ENCODE measurements at places on chromosomes 1 and 21.

- peak; percentile 28 for DNase-seq
These were observed 414 bp downstream of the TMEM51 start for GRCh38 chr1:15153842-15154479.

DNA sequence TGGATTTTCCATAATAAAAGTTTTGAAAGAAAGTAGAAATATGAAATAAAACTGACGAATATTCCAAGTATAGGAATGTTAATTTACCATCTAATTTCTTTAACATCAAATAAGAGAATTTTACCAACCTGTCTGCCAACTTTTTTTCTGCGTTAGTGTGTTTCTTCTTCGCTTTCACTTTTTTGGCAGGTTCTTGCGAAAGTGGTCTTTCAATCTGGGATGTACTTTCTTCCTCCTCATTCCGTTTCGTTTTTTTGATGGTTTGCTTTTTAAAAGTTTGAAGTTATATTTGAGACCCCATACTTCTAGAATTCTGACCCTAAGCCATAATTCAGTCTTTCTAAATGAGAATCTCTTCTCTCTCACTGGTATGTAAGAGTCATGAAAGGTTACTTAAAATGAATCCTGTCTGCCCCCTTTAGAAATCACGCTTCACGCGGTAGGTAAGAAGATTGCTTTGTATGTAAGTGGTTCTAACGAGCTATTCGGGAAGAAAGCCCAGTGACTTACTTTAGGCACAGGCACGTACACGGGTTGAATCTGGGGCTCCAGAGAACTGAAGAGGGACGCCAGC is 580 bp downstream of the RBM34 start:
- DNase-seq, result no peak

DNA sequence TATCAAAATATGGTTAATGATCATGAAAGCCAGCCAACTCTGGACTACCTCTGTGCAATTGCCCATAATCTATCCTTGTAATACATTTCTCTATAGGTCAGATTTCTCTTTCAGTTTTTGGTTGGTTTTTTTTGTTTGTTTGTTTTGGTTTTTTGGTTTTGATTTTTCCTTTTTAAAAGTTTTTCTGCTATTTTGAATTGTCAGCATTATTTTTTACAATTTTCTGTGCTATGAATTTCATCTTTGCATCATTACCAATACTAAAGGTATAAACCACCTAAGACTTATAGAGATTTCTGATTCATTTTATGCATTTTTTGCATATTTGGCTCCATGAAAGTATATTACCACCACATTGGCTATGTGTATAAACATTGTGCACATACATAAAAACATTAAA is 799.6 kb downstream of the ADGRL2 start:
- DNase-seq, result no peak

DNA sequence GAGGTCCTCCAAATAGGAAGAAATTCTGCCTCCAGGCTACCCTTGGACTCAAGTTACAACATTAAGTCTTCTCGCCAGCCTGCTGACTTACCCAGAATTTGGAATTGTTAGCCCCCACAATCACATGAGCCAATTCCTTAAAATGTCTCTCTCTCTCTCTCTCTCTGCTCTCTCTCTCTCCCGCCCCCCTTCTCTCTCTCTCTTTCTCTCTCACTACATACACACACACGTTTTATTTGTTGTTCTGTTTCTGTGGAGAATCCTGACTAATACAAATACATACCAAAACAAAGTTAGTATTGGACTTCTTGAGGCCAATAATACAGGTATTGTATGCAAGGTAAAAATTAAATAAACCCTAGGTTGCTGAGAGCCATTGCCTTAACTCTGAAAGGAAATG is 72.1 kb downstream of the TNFSF18 start:
- DNase-seq, result no peak

DNA sequence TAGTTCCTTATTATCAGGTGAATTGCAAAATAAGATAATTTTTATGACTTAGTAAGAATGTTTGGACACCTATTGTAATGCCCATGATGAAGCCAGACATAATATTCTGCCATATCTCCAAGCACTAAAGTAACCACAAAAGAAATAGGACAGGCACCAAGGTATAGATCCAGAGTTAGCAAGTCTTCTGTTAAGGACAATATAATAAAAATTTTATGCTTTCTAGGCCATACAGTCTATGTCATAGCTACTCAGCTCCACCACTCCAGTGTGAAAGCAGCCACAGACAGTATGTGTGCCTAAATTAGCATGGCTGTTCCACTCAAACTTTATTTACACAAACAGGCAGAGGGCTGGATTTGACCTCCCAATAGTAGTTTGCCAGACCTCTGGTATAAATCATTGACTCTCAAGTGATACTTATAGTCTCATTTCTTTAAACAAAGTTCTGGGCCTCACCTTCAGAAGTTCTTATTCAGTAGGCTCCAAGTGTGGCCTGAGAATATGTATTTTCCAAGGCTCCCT is 88.3 kb downstream of the SCMH1 start:
- DNase-seq, result no peak

DNA sequence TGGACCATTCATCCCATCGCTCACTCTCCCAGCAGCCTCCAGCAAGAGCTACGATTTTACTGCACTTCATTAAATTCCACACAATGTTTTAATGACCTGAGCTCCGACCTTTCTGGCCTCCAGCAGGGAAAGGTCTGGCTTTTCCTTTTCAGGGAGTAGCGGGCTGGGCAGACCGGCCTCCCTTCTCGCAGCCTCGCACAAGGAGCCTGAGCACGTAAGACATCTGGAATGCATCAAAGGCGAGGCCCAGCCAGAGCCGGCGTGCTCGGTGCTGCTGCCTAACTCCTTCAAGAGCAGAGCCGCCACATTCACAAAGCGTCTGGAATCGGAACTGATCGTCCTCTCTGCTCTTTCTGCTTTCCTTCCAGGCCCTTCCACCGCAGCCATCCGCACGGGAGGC is 32.5 kb upstream of the FHAD1 start:
- no peak for DNase-seq

DNA sequence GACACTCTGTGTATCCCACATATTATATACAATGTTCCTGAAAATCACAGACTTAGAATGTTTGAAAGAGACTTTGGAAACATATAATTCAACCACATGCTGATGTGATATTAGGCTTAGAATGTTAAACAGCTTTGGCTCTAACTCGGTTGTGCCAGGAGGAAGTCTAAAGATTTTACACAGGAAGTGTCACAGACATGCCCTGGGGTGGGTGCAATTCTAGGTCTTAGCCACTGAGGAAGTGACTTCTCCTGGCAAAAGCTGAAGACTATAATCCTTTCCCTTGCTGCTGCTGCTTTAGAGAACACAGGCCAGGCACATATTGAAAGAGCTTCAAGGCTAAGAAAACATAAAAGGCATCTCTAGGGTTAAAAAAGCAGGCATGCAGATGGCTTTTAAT is 51.0 kb downstream of the RPL5 start:
- DNase-seq, result no peak

DNA sequence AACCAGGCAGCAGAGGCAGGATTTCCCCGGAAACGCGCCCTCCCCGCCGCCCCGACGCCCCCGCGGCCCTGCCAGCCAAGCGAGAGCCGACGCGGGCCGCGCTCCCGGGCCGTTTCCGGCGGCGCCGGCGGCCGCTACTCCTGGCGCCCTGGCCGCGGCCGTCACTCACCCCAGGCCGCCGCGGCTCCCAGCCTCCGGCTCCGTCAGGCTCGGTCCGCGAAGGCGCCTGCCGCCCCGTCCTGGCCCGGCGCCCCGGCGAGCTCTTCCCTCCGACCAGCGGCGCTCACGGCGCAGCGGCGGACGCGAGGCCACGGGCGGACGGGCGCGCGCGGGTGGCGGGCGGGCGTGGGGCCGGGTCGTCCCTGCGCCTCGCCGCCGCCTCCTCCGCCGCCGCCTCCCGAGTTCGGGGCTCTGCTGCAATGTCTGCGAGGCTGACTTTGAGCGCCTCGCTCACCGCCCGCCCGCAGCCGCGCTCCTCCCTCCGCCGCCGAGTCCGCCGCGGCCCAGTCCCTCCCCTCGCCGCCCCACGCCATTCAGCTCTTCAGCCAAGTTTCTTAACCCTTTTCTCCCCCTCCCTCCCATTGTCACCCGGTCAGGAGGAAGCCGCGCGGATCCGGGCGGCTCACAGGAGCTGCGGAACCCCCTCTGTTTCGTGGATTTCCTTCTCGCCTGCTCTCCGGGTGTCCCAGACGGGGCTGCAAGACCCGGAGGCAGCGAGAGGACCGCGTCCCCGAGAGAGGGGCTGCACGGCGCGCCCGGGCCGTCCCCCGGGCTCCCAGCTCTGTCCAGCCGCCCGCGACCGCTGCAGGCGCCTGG is at the start of gene NRIP1:
Gene NRIP1 (minus strand): TSS at position 425 of the 816 bp plus-strand sequence. CDS start 96,808 bp downstream, outside the sequence.
- peak; percentile 34 for DNase-seq

GRCh38 chr1:243974451-243975292 is 76.4 kb upstream of the ZBTB18 start:
- no peak for DNase-seq

DNA sequence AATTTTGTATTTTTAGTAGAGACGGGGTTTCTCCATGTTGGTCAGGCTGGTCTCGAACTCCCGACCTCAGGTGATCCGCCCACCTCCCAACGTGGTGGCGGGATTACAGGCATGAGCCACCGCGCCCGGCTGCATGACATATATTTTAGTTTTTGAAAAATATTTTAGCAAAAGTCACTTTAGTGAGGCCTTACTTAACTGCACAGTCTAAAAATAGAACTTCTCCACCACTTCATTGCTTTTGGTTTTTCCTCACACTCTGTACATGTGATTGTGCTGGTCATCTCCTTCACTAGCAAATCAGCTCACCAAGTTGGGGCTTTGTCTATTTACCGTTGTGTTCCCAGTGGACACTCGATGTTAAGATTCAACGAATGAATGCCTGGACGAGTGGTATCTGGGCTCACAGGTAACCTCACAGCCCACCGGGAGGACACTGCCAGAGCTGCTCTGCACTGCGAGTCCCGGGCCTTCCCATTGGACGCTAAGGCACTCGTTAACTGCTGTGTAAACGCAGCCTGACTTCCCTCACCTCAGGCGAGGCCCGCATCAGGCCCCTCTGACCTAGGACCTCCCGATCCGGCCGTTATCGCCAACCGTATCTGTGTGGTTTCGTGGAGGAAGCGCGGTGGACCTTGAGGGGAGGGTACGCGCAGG is 14.0 kb upstream of the ZNF692 start:
- peak; percentile 76 for DNase-seq

DNA sequence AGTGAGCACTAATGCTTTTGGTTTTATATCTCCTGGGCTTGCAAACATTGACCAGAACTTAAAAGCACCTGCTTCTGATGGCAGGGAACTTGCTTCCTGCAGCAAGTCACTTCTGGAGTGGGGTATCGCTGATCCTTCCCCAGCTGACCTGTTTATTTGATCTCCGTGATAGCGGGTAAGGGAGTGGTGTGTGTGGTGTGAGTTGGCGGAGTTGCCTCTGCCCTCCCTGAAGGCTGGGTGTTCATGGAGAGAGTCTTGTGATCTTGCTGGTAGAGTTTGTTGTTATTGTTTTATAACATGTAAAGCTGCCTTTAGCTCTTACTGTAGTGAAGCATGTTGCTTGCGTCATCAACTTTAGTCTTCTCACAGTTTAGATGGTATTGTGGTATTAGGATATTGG is 3.9 kb downstream of the MFN2 start:
- no peak for DNase-seq

DNA sequence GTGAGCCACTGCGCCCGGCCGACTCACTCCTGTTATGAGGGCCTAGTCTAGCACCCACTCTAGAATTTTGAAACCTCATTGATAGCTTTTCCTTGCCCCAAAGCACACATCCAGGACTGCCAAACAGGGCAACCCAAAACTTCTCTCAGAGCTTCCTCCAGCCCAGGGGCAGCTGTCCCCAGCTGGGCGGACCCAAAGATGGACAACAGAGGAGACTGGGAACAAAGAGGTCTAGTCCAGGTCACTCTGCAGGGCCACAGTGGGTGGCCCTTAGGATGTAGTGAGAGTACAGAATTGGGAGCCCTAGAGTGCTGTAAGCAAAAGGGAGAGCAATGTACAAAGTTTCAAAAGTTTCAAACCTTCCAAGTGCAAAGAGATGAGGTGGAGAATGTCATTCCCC is 1.2 kb downstream of the CD34 start:
- DNase-seq, result no peak

DNA sequence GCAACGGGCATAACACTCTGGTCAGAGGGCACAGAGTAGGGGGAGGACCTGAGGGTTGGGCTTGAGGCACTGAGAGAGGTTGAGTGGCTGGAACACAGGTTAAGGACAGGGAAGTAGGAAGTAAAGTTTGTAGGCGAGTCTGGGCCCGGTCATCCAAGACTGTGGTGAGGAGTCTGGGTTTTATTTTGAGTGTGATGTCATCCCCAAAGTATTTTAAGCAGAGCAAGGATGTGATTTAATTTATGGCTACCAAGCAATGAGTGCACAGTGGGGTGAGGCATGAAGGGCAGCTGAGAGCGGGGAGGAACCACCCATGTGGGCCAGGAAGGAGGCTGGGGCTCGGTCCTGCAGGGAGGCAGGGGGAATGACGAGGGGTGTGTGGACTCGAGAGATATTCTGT is 11.2 kb upstream of the VWA5B1 start:
- no peak for DNase-seq

- DNase-seq, result no peak
These were observed 10.4 kb upstream of the TLR5 start for GRCh38 chr1:223153177-223154119.

- DNase-seq, result no peak
These were observed 288.7 kb upstream of the USP25 start for GRCh38 chr21:15441060-15441493.
